AG20443 (cell line): ENCODE measurements at places on chromosomes 2 and 18.

GRCh38 chr18:73244401-73244800, 376.6 kb upstream of the NETO1 start:
- DNase-seq = no peak

GRCh38 chr2:174076040-174076439, 110.9 kb upstream of the SP3 start:
- no peak for DNase-seq

DNA sequence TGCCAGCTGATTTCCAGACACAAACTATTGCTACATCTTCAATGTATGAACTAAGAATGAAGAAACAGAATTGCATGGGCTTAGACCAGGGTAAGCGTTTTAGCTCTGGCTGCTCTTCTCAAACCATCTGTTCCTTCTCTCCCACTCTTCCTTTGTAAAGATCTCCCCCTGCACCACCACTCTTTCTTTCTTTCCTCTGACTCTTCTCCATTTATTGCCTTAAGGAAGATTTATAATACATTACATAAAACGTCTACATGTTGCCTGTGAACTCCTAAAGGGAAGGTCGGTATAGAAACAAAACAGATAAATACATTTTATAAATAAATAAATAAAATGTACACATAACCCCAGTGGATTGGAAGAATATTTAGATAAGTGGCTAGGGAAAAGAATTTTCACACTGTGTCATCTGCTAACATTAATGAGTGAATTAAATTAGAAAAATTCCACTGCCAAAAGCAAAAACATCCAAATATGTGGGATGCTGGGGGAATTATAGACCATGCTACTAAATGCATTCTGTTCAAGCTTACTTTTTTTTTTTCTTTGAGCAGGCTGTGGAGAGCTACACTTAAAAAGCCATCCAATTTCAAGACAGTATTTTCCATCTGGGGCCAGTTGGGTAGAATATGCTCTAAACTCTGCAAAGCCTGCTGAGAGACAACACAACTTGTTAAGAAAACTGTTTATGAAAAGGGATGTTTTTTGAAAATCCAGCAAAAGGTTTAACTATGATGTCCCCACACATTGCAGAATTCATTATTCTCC, 41.5 kb downstream of the NCKAP5 start:
- DNase-seq = no peak

DNA sequence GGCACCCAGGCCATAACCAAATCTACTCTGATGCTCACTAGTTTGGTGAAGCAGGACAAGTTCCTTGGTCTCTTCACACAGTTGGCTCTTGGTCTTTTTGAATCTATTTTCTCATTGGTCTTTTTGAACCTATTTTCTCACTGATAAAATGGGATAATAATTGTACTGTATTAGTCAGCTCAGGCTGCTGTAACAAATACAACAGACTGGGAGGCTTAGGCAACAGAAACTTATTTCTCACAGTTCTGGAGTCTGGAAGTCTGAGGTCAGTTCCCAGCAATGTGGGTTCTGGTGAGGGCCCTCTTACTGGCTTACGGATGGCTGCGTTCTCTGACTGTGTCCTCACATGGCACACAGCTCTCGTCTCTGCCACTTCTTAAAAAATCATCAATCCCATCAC, 63.5 kb downstream of the C1D start:
- no peak for DNase-seq

GRCh38 chr2:150705357-150705756, 217.9 kb upstream of the RND3 start:
- no peak for DNase-seq

GRCh38 chr18:43681661-43682060, 404.4 kb upstream of the SYT4 start:
- no peak for DNase-seq

- DNase-seq = no peak
Observed at GRCh38 chr18:12645751-12646203, 12.1 kb downstream of the SPIRE1 start.

GRCh38 chr2:123826729-123827271, 198.3 kb upstream of the CNTNAP5 start:
- no peak for DNase-seq

- DNase-seq = no peak
Observed at GRCh38 chr2:64987956-64988419, 1.2 kb upstream of the SLC1A4 start.

DNA sequence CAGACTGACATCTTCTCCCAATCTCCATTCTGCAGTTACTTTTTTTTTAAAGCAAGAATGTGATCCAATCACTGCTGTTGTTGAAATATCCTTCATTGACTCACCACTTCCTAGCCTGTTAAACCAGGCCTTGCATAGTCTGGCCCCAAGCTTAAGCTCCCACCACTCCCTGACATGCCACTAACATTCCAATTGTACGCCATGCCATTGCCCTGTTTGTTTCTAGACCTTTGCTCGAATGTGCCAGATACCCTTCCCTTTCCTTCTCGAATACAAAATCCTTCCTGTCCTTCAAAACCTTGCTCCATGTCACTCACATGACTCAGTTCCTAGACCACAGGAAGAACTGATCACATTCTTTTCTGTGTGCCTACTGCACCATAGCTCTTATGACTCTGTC, 224.2 kb downstream of the CYRIA start:
- DNase-seq = no peak

DNA sequence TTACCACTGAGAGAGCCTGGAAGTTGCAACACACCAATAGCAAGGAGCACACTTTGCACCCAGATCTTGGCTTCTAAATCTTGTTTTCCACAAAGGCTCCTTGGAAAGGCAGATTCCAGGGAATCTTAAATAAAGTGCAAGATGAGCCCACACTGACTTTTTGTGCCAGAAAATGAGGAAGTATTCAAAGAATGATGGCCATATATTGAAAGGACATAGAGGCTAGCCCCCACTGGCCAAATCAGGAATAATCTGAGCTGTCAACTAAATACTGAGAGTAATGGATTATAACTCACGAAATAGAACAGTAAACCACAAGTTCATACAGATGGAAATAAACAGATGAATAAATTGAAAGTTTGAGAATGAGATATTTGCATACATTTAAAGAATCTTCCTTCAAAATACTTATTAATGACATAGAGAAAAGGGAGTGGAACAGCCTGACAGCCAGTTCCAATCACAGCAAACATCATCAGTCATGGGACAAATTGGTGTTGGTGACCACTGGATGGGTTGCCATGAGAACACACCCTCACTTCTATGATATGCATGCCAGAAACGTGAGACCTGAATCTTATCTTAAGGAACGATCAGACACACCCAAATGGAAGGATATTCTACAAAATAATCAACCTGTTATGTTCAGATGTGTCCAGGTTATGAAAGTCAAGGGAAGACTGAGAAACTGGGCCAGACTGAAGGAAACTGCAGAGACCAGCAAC, 12.2 kb upstream of the ACKR3 start:
- no peak for DNase-seq

DNA sequence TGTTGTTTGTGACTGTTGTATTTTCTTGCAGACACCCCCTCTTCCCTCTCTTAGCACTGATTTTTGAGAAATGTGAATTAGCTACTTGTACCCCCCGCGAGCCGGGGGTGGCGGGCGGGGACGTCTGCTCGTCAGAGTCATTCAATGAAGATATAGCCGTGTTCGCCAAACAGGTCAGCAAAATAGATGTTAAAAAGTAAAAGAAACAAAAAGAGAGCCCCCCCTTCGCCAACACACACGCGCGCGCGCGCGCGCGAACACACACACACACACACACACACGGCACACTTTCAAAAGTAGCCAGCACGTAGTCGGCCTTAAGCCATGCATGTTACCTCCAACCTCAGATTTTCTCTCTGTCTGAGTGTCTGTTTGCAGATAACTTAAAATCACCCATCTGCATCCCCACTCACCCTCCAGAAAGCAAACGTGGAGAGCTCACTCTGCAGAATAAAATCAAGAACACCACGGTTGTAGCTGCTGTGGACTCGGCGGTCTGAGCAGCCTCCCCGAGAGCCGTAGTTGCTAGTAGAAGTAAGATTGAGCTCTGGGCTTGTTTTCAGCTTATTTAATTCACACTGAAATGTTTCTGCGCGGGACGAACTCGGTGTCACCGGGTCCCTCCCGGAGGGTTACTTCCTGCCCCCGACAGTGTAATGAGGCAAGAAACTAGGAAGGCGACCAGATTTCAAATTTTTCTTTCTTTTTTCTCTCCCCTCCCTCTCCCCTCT, 5.1 kb downstream of the MEIS1 start:
- peak; percentile 25 for DNase-seq

DNA sequence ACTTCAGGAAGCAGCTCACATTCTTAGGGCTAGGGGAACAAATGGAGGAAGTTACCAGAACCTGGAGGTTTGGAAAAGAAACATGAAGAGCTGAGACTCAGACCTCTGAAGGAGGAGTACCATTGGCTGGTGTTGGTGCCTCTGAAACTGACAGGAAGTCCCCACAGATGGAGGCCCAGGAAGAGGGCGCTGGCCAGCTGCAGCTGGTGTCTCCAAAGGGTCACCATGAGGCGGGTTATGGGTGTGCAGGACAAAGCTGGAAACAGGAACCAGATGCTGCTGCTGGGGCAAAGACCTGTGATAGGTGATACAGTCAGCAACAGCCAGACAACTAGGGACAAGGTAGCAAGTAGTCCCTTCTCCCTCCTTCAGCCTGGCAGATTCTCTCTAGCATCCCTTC, 136.5 kb upstream of the SERPINE2 start:
- no peak for DNase-seq

DNA sequence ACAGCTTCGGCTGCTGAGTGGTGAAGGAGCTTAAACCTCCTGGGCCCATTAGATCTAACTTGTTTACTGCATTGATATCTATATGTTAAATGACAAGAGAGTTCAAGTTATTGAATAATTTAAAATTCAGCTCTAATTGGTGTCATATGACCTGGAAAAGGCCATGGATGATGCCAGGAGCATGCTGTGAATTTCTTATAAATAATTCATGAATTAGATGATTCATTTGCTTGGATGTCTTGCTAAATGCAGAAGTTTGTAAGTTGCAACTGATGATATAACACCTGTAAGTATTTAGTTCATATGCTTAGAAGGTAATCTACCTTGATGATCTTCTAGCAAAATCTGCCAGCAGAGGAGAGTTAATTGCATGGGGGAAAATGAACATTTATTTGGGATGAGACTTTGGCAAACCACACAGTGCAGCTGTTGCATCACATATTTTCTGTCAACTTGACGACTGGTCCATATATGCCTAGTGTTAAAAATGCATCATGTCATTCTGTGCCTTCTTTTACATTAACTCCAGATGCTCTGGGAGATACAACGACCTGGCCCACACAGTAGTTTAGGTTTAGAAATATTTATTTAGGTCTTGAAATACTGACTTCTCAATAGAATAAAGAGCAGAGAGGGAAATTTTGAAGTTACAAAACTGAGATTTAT, 226.3 kb downstream of the KIAA1328 start:
- DNase-seq = no peak

DNA sequence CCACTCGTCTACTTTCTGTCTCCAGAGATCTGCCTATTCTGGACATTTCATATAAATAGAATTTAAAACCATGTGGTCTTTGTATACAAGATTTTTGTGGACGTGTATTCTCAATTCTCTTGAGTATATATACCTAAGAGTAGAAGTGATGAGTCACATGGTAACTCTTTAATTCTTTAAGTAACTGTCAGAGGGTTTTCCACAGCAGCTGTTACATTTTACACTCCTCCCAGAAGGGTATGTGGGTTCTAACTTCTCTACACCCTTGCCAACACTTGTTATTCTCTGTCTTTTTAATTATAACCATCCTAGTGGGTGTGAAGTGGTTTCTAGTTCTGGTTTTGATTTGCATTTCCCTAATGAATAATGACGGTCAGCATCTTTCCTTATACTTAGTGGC, 70.9 kb downstream of the MAP3K20 start:
- no peak for DNase-seq

DNA sequence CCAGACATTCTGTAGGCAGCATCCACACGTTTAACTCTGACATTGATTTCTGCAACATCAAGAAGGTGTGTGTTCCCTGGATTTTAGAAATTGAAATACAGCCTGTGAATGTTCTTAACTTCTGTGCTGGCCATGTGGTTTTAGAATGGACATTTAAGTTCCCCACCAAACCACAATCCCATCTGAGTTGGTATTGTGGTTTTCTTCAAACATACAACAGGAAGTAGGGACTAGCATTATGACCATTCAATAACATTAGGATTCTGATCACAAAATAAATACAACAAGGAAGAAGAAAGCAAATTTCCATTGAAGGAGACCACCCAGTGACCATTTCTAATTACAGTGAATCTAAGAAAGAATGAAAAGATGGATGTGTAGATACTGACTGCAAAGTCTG, 51.2 kb downstream of the MAP3K20 start:
- DNase-seq = no peak

DNA sequence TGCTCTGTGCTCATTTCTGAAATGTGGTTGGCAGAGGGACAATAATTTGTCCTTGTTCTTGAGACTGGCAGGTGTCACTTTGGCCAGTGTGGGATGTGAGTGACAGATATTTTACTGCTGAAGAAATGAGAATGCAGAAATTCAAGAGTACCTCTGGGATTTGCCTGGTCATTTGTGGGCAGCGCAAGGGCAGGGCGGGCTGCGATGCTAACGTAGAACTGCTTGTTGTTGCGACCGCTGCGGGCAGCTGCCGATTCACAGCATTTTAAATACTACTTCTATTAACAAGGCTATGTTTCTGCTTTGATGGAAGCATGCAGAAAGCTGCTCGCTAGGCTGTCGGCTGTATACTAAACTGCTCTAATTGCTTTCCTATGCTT, 268.6 kb downstream of the FIGN start:
- no peak for DNase-seq

DNA sequence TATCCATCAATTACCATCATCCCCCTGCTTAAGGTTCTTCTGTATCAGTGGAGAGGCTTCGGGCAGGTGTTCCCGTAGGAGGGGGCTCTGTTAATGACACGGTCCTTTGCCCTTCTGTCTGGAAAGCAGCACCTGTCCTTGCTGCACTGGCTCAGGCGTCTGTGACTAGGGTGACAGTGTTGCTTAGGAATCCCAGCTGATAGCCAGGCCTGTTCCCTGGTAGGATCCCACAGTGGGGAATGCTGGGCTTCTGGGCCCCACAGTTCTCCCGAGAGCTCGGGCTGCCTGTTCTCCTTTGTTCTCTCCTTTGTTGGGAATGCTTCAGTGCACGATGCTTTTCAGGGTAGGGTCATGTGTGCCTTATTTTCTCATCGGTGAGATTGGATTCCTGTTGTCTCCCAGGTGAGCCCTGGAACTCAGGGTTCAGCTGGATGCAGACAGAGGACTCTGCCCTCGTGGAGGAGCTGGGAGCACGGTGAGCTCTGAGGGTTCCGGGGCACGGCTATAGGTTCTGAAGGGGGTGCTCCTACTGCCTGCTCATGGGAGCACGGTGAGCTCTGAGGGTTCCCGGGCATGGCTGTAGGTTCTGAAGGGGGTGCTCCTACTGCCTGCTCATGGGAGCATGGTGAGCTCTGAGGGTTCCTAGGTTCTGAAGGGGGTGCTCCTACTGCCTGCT, 9.6 kb downstream of the SNTG2 start:
- DNase-seq = no peak
